LHCN-M2 (cell line): ENCODE measurements at places on chromosomes 11 and 22. TPM values are rescaled to one million over a fixed set of nuclear protein-coding genes. Genes with fewer than 3 reads are reported as not detected.

Gene ME3
- 17.3 and 22.1 TPM in 2 replicates for total RNA-seq

Gene DDI1
- total RNA-seq = not detected in 2 replicates

Gene CRYBB2
- total RNA-seq = not detected in 2 replicates

Gene GNG3
- total RNA-seq = not detected in 2 replicates

Gene ABCC8
- not detected in 2 replicates for total RNA-seq

Gene C11orf97
- not detected in 2 replicates for total RNA-seq

Gene SMCO4
- 1.6 and 3.2 TPM in 2 replicates for total RNA-seq

Gene POU2AF1
- total RNA-seq = not detected in 2 replicates

Gene SHISA8
- total RNA-seq = not detected in 2 replicates

Gene SLC37A4
- total RNA-seq = 16.4 and 21.5 TPM in 2 replicates

Gene MTMR3
- 9.9 and 14.5 TPM in 2 replicates for total RNA-seq

Gene KCNJ11
- total RNA-seq = 0.11 and 0.13 TPM in 2 replicates

Gene ARCN1
- total RNA-seq = 149 and 156 TPM in 2 replicates

Gene OR5A1
- total RNA-seq = not detected in 2 replicates

Gene ANKK1
- not detected in 2 replicates for total RNA-seq

Gene RRAS2
- 159 and 182 TPM in 2 replicates for total RNA-seq

Gene CCDC89
- total RNA-seq = 6.6 and 7.4 TPM in 2 replicates

Gene SMIM35
- total RNA-seq = not detected in 2 replicates

Gene F2
- total RNA-seq = not detected in 2 replicates

Gene WT1
- total RNA-seq = 0.75 and 0.96 TPM in 2 replicates

Gene GGTLC2
- not detected in 2 replicates for total RNA-seq

Gene DEUP1
- total RNA-seq = not detected in 2 replicates

Gene PGA4
- total RNA-seq = 1.4 and 2.5 TPM in 2 replicates

Gene TYR
- not detected in 2 replicates for total RNA-seq

Gene GLYATL1
- 0.69 and 0.96 TPM in 2 replicates for total RNA-seq

Gene GP1BB
- 22.1 and 30.2 TPM in 2 replicates for total RNA-seq

Gene FAM89B
- total RNA-seq = 49.6 and 67.9 TPM in 2 replicates

Gene KIAA1671
- total RNA-seq = 2.6 and 2.9 TPM in 2 replicates

Gene SPTBN2
- 0.06 and 0.57 TPM in 2 replicates for total RNA-seq

Gene FXYD6
- 0.19 and 0.34 TPM in 2 replicates for total RNA-seq

Gene PRRG4
- 1.3 TPM in 2 replicates for total RNA-seq
